ENCODE measurements at places on chromosomes 12 and 14.

GRCh38 chr14:80117876-80118275 is 93.4 kb downstream of the DIO2 start:
- no peak for DNase-seq

DNA sequence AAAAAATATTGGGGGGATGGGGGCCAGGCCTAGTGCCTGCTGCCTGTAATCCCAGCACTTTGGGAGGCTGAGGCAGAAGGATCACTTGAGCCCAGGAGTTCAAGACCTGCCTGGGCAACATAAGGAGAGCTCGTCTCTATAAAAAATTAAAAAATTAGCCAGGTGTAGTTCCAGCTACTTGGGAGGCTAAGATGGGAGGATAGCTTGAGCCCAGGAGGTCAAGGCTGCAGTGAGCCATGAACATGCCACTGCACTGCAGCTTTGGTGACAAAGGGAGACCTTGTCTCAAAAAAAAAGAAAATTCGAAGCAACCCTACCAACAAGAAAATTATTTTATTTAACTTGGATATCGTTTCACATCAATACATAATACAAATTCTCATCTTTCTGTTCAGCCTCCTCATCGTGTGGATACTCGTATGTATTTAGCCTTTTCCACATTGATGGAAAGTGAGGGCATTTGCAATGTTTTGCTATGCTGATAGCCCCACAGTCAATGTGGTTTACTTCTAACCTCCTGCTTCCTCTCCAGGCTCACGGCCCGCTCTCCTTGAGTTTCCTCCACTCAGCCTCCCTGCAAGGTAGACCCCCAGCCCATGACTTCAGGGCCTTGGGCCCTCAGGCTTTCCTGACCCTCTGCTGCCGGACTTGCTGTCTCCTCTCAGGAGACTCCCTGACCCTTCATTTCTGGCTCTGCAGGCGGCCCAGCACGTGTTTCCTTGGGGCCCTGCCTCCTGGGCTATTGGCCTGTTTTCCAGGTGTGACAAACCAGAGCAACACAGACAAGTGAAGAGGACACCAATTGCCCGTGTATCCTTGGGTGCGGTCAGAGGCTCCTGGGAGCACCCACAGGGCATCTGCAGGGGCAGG is 54.8 kb downstream of the NFKBIA start:
- DNase-seq, result no peak

DNA sequence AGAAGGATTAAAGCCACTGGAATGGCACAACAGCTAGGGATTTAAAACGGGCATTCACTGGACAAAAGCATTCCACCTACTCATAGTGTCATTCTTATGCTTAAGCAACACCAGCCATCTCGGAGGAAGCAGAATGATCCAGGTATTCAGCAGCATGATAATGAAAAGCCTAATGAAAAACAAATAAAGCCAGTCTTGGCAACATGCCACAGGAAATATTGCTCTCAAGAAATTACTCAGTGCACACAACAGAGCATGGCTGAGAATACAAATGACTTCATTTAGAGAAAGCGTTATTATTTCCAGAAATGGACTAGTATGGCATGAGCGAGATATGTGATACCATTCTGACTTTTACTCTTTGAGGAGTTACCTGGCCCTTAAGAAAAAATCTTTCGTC is 442.2 kb downstream of the APAF1 start:
- DNase-seq, result no peak

DNA sequence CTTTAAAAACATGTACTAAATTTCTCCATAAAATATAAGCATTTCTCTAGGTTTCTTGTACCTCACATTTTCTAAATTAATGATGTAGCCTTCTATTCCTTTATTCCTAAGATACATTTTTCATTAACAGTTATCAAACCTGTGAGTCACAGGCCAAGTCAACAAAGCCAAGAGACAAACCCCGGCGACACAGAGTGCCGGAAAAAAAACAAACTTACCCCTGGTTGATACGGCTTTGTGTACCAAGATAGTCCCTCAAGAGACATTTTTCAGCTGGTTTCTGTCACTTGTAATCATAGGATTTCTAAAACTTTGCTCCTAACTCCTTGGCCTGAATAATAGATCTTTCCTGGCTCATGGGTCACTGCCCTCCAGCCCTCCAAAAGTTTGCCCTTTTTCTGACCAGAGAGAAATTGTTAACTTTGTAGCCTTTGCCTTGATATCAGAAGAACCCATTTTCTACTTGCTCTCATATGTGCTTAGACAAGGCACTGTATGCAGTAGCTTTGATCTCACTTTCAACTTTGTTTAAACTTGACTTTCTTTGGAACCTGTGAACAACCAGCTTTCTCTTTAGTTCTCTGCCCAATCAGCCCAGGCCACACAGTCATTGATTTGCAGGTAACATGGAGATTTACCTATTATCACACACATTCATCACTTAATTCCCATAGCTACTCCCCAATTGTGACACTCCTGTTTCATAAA is 172.2 kb downstream of the PRKD1 start:
- DNase-seq, result no peak

GRCh38 chr14:92780444-92781232 is 13.5 kb upstream of the GOLGA5 start:
- no peak for DNase-seq

DNA sequence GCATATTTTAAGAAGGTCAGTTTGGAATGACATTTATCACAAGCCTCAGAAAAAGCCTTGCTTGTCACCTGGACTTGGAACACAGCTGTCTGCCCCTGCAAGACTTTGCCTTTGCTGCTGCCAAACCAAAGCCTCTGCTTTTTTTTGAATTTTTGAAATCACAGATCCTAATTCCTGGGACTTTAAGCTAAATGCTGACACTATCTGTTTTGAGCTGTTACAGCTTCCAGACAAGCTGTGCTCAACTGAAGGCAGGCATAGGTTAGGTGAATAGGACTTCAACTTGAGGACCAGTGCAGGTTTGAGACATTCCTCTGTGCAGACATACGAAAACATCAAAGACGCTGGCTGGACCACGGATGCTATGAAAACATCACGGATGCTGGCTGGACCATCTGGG is 11.3 kb upstream of the CDKN3 start:
- DNase-seq, result no peak

All from B cell (primary cell).